NB4 (cell line): ENCODE measurements at places on chromosomes 2 and 18.

DNA sequence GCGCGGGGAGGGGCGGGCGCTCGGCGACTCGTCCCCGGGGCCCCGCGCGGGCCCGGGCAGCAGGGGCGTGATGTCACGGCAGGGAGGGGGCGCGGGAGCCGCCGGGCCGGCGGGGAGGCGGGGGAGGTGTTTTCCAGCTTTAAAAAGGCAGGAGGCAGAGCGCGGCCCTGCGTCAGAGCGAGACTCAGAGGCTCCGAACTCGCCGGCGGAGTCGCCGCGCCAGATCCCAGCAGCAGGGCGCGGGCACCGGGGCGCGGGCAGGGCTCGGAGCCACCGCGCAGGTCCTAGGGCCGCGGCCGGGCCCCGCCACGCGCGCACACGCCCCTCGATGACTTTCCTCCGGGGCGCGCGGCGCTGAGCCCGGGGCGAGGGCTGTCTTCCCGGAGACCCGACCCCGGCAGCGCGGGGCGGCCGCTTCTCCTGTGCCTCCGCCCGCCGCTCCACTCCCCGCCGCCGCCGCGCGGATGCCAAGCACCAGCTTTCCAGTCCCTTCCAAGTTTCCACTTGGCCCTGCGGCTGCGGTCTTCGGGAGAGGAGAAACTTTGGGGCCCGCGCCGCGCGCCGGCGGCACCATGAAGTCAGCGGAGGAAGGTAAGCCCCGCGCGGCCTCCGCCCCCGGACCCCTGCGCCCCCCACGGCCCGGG, at the start of gene NFATC1:
Gene NFATC1 (plus strand): TSS at position 170 of the 644 bp plus-strand sequence. CDS start 295 bp downstream, at position 465.
- DNase-seq = no peak

GRCh38 chr18:63141778-63142176, 177.8 kb downstream of the BCL2 start:
- DNase-seq = peak; percentile 56

DNA sequence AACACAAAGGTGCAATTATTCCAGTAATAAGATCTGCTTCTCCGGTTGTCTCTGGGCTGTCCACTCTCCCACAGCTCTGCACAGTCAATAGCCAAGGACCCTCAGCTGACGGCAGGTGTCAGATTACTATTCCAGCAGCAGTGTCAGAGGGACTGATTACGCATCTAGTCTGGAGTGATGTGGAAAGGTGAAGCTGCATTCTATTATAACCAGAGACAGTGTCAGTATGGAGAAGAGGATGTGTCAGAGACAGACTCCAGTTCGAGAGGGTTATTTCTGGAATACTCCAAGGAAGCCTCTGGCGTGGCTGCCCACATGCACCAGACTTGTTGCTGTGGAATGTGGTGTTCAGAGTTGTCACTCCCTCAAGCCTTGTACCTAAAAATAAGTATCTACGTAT, 163.6 kb upstream of the TMEM200C start:
- DNase-seq = no peak

- DNase-seq = peak; percentile 97
These were observed 74.0 kb downstream of the IL1R2 start for GRCh38 chr2:102065675-102066252.

- DNase-seq = peak; percentile 21
These were observed 88.9 kb downstream of the TMEM185B start for GRCh38 chr2:120134263-120134662.

DNA sequence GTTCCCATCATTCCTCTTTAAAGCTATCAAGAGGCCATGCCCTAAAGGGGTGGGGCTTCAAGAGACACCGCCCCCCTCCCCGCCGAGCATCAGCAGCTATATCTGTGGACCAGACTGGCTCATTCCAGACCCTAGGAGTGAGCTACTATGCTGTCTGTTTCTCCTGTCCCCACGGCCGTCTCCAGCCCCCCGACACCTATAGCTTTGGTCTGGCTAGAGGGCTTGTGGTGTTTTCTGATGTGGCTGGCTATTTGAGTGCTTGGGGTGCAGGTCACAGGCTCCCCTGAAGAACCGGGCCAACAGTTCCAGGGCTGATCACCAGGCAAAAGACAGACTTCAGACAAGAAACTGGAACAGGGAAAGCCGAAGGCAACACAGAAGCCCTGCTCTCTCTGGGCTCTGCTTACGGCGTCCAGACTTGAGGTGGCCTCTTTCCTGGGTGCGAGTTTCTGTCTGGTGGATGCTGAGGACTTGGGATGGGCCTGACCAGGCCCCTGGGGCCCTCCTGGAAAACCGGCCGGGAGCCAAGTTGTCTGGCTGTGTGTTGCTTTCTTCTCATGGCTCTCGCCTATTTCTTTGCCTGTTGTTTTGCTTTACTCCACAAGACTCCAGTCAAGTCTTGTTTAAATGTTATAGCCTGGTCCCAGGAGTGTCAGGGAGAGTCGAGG, 83.6 kb downstream of the KLHL29 start:
- no peak for DNase-seq

GRCh38 chr18:34875150-34875549, 165.1 kb downstream of the DTNA start:
- no peak for DNase-seq

DNA sequence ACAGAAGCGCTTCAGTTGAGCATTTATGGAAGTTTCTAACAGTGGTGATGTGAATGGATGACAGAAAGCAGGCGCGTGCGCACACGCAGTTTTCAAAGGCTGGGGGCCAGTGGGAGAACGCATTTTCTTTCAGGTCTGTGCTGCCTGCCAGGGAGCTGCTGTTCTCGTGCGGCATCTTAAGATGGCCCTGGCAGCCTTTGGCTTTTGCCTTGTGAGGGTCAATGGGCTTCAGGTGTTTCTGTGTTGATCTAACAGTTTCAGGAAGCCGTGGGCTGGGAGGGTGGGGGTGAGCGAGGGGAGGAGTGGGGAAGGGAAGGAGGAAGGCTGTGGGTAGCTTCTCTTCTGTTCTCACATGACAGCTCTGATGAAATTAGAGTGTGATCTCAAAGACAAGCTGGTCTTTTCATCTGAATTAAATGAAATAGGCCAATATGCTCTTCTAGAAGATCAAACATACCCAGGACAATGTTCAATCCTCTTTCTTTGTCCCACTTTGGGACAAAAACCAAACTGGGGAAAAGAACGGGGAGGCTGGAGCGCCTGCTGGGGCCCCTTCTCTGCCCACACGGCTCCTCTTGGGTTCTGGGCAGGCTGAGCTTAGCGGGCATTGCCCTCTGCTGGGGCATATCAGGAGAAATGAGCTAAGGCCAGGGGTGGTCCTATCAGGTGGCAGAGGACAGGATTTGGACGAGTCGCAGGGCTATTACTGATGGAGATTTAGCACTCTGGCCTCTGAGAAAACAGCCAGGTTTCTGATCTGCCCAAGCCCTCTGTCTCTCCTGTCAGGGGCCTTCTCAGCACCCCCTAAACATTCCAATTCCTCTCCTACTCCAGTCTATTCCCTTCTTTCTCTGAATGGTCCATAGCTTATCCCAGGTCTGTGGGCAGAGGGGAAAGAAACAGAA, 126.2 kb upstream of the LGALSL start:
- DNase-seq = peak; percentile 37

GRCh38 chr18:77131652-77132368, 773 bp downstream of the MBP start:
- peak; percentile 81 for DNase-seq

GRCh38 chr2:37394796-37395555, 50.5 kb downstream of the QPCT start:
- no peak for DNase-seq

DNA sequence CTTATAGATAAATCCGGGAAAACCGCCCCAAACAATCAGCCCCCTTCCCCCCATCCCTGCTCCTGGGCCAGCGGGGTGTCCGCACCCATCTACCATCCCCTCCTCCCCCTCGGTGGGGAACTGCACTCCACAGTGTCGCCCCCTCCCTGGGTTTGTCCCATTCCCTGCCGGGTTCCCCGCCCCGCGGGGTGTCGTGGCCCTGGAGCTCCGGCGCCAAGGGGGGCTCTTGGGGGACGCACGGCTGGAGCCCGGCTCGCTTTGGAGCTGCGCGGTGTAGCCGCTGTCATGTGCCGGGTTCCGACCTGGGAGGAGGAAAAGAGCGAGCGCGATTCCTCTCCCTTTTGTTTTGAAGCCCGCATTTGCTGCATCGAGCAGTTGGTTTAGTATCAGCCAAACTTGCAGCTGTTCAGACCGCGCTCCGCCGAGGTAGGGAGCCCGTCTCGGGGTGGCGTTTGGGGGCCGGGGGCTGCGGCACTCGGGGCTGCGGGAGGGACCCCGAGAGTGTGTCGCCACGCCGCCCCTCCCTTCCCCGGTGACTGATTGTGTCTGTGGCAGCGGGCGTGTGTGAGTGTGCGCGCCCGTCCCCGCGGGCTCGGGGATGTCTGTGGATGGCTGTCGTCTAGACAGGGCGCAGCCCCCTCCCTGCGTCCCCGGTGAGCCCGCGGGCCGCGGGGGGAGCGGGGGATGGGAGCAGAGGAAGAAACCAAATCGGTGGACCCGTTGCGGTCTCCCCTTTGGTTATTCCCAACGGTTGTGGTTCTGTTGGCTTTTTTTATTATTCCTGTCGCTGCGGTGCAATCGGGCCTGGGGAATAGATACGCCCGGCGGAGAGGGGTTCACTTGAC, 797 bp downstream of the CTIF start:
- DNase-seq = peak; percentile 69

DNA sequence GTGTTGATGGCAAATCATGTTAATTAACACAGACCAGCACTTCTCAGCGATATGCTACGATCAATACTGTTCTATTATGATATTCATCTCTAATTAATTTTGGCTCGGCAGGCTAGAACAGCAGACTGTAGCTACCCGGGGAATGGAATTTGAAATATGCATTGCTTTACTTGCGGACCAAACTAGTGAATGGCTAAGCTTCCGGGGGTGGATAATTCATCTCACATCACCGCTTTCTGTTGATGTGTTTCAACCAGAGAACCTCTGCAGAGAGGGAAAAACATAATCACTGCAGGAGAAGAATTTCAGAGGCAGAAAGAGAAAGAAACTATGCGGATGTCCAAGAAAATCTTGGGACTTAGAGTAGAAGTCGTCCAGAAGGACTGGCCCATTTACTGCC, 490.9 kb downstream of the STK39 start:
- no peak for DNase-seq

DNA sequence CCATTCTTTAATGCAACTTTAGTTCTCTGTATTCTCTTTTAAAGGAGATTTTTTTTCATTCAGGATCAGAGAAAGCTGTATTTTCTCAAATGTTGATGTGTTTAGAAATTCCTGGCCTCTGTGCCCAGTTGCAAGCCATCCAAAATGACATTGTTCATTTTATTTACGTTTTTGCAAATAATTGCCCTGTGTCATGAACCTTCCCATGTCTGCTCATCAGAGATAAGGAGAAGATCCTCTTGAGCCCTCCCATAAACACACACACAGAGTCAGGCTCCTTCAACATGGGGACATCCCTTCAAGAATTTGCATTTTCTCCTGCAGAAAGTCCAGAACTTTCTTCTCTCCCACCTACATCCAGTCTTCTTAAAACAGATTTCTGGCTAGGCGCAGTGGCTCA, 258.8 kb downstream of the GBX2 start:
- no peak for DNase-seq
